RWPE1 (cell line): ENCODE measurements at places on chromosomes 1 and 21.

DNA sequence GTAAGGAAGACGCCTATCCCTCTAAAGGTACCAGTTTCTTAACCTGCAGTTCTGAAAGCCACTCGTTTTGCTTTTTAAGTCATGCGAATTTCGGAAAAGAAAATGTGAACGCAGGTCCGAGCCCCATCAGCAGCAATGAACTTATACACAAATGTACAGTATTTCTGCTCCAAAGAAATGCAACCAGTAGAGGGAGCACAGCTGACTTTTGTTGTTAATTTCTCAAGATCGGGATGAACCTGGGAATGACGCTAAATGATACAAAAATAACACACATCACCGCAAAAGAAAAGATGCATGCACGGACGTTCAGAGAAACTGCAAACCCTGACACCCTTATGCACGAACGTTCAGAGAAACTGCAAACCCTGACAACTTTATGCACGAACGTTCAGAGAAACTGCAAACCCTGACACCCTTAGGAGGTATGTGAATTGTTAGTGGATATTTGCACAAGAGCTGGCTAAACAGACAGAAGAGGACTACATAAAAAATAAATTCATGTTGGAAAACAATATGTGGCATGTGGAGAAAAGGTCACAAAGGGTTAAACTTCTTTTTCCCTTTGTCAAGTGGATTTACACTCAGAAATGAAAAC lies 3.5 kb upstream of the TIAM1 start:
- DNase-seq = peak; percentile 51

GRCh38 chr1:163076446-163076845 lies 7.3 kb downstream of the RGS4 start:
- no peak for DNase-seq

GRCh38 chr1:30532621-30533020 lies 190.8 kb downstream of the MATN1 start:
- no peak for DNase-seq

DNA sequence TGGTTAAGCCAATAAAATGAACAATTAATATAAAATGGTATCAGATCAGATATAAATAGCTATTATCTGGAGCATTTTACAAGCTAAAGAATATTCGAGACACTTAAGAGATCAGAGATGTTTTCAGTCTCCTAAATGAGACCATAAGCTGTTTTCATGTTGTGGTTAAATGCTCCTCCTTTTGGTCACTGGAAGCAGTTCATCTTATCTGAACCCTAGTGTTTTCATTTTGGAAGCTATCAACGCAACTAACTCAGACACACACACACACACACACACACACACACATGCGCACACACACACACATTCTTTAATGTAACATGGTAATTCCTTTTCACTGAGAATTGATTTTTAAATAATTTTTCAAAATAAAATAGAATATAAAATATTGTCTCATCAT lies 10.0 kb upstream of the LRRC8C start:
- DNase-seq = no peak

GRCh38 chr1:228346731-228347130 lies 59.9 kb downstream of the TRIM11 start:
- DNase-seq = no peak

GRCh38 chr1:218674280-218674773 lies 329.2 kb downstream of the TGFB2 start:
- DNase-seq = peak; percentile 11

- DNase-seq = no peak
Measured at GRCh38 chr1:5947978-5948680, 44.1 kb downstream of the NPHP4 start.

- no peak for DNase-seq
Measured at GRCh38 chr1:165492845-165493373, 48.0 kb upstream of the RXRG start.

DNA sequence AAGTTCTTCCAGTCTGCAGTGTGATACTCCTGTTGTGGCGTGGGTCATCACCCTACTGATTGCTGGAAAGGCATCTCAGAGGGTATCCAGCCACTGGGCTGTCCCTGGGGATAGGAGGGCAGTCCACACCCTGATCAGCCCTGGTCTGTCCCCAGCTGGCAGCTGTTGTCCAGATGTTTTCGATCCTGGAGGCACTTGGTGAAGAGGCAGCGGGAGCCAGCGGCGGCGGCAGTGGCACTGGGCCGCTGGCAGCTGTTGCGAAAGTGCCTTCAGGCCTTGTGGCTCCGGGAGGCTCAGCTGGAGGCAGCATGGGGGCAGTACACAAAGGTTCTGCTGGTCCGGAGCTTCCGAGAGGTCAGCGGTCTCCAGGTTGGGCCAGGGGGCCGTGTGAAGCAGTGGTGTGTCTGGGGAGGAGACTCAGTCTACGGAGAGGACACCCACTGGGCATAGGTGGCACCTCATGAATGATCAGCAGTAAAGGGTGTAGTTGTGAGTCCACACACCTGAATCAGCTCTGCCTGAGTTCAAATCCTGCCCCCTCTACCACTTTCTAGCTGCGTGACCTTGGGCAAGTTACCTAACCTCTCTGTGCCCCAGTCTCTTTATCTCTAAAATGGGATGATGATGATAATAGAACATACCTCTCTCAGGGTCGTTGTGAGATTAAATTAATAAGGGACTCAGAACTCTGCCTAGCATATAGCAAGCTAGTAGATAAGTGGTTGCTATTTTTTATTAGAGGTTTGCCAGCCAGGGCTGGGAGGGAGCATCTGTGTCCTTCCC lies 6.1 kb downstream of the C1orf167 start:
- no peak for DNase-seq

DNA sequence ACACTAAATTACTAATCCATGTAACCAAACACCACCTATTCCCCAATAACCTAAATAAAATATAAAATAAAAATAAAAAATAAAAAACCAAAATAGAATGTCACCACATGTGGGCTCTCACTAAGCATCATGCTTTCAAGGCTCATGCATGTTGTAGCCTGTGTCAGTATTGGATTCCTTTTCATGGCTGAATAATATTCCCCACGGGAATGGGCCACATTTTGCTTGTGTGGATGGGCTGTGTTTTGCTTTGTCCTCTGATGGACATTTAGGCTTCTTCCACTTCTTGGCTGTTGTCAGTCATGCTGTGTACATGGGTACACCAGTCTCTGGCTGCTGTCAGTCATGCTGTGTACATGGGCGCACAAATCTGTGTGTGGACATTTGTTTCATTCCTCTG lies 3.2 kb downstream of the KRTAP10-6 start:
- DNase-seq = no peak
